ENCODE measurements at places on chromosomes 3 and 15.

DNA sequence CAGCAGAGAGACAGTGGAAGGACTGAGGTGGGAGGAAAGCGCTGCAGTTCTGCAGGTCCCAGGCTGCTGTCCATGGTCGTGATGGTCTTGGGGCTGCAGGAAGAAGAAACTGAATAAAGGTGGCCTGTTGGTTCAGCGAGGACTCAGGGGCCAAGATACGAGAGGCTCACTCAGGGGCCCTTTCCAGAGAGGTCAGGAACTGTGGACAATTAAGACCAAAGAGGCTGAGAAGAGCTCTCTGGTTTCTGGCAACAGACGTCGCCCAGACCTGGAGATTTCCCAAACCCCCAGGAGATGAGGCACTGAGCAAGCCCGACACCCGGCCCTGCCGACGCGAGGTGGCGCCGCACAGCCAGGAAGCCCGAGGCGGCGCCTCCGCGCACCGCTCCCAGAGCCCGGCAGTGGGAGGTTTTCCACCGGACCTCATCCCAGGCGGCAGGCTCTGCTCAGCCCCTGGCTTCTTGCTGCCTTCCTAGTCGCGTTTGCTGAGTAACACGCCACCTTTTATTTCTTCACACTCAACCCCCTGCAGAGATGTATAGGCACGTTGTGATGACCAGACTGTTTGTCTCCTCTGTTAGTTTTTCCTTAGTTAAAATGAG, 56.4 kb upstream of the ARRDC4 start:
- DNase-seq = peak; percentile 74

DNA sequence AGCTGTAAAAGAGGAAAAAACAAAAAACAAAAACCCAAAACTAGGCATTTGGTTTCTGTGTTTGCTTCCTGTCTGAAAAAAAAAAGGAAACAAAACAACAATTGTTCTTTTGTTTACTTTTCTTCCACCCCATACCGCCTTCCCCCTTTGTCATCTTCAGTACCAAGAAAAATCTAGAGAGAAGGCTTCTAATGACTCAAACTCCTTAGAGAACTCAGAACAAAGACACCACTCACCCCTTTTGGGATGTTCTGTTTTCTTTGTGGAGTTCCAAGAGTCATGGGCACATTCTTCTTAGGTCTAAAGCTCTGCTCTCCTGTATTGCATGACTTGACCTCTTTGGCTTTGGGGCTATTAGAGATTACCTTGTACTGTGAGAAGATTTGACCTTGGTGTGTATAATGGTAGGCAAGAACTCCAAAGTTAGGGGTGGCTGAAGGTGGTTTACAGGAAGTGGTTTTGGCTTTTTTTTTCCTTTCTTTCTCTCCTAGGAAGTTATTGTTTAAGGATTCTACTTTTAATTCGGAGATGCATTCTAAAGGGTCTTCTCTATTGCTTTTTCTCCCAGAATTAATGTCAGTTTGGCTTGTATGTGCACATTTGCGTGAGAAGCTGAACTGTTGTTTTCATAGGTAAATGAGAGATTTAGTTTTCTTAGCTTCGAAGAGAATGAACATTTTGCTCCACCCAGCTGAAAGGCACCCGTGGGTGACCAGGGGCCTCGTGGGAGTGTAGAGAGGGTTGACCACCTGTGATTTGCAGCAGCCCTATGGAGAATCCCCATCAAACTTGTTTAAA, 39.5 kb upstream of the ZBTB20 start:
- DNase-seq = no peak

- DNase-seq = peak; percentile 13
Measured at GRCh38 chr15:36608180-36608579, 28.8 kb downstream of the CDIN1 start.

DNA sequence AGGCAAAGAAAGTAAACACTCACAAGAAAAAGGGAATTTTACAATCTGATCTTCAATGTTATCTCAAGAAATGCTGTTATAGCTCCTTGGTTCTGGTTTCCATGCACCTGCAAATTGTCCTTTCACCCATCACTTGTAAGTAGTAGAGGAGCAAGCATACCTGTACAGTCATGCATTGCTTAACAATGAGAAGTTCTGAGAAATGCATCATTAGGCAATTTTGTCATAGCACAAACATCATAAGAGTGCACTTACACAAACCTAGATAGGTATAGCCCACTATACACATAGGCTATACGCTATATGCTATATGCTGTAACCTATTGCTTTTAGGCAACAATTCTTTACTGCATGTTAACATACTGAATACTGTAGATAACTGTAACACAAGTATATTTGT, 672.3 kb downstream of the FHIT start:
- no peak for DNase-seq

GRCh38 chr15:48393645-48394506, 62.6 kb downstream of the DUT start:
- DNase-seq = peak; percentile 66

- peak; percentile 23 for DNase-seq
Measured at GRCh38 chr3:159936541-159936940, 52.1 kb upstream of the IL12A start.

DNA sequence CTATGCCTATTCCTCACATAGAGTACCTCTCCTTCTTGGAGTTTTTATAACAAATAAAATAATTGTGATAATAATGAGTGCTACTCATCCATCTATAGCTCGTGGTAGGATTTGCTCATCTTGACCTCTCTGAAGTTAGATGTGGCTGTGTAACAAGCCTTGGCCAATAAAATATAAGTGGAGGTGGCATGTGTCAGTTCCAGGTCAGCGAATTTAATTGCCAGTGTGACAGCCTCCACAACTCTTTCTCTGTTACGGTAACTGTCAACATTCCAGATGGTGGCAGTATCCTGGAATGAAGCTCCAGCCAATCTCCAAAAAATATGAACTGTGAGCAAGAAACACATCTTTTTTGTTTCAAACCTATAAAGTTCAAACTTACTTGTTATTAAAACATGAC, 13.8 kb downstream of the CLRN1 start:
- no peak for DNase-seq

DNA sequence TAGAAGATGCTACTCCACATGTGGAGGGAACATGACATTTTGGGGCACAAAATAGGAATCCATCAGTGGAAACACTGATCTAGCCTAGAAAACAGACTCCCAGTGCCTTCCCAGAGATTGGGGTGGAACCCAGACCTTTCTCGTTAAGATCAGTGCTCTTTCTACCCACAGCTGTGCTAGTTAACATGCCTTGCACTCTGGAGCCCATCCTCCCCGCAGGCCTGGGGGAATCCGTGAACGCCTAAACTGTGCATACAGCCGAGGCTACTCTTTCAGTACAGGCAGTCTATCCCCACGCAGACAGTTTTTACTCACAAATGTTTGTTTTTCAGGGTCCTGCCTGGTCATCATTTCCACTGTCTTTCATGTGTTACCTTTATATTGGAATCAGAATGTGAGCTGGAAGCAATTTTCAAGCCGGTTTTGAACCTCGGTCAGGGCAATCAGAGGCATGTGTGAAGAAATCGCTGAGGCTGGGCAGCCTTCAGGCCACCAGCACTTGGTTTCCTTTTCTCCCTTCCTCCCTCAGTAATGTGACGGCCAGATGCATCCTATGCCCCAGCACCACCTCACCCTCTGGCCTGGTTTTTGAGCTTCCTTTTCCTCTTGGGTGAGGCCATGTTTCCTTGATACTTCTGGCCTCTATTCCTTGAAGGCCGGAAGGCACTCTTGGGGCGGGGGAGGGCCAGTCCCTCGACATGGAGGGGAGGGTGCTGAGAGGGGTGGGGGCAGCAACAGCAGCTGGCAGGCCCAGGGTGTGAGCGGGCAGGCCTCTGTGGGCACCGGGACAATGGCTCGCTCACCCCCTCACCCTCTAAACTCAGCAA, 123.6 kb upstream of the GALNT15 start:
- DNase-seq = peak; percentile 47

- peak; percentile 90 for DNase-seq
Measured at GRCh38 chr3:172201870-172202236, 162.5 kb downstream of the FNDC3B start.

GRCh38 chr3:165256554-165257065, 60.4 kb upstream of the SLITRK3 start:
- DNase-seq = no peak

DNA sequence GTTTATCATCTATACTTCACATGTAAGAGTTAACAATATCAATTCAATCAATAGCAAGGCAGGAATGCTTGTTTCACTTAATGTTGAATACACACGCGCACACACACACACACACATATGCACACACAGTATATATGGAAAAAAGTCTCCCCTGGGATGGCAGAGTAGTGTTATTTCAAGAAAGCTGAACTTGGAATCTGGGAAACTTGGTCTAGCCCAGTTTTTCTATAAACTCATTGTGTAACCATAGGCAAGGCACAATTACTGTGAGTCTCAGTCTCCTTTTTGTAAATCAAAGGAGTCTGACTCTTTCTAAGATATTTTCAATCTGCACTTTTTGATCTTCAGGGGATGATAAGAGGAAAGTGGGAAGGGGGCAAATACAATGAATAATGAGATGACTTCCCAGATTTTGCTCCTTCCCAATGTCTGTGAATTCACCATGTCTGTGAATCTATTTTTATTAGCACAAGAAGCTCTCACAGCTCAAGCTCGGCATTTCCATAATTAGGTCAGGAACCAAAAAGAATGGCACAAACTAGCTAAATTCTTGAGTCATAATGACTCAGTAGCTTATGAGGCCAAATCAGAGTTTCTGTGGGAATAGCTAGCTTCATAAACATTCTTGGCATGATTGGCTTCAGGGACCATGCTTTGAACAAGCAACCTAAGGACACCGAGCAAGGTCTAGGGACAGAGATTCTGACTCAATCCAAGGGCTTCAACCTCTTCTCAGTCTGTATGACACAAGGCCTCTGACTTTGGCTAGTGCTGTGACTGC, 227.4 kb upstream of the DCBLD2 start:
- DNase-seq = peak; percentile 98

DNA sequence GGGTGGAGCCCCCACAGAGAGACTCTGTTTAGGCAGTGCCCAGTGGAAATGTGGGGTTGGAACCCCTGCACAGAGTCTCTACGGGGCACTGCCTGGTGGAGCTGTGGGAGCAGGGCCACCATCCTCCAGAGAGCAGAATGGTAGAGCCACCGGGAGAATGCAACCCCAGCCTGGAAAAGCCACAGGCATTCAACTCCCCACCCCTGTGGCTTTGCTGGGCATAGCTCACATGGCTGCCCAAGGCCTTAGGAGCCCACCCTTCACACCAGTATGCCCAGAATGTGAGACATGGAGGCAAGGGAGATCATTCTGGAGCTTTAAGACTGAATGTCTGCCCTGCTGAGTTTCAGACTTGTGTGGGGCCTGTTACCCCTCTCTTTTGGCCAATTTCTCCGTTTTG, 19.0 kb upstream of the CHCHD6 start:
- DNase-seq = no peak

DNA sequence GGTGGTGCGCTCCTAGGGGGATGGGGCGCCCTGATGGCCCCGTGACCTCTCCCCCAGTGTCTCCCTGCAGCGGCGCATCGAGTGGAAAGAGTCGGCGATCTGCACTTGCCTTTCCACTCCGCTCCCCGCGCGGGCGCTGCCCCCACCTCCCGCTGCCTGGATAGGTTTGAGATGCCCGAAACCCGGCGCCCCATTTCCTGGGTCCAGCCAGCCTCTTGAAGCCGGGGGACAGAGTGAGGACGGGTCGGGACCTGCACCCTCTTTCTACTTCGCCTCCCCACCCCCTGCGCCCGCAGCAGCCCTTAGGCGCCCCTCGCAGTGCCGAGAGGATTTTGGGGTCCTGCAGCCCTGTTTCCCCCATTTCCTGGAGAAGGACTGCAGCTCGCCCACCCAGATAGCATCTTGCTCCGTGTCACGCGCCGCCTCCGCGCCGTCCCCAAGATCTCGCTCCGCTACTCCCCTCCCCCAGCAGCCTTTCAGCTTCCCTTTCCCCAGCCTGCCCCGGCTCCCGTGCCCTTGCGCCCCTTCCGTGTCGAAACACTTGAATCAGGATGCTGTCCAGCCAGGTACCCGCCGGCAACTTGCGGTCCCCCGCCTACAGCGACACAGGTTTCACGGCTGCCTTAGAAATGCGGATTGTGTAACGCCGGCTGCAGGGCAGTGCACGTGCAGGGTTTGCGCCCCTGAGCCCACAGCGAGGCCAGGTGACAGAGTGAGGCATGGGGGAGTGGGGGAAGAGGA, 519 bp downstream of the ABHD6 start:
- DNase-seq = peak; percentile 19

DNA sequence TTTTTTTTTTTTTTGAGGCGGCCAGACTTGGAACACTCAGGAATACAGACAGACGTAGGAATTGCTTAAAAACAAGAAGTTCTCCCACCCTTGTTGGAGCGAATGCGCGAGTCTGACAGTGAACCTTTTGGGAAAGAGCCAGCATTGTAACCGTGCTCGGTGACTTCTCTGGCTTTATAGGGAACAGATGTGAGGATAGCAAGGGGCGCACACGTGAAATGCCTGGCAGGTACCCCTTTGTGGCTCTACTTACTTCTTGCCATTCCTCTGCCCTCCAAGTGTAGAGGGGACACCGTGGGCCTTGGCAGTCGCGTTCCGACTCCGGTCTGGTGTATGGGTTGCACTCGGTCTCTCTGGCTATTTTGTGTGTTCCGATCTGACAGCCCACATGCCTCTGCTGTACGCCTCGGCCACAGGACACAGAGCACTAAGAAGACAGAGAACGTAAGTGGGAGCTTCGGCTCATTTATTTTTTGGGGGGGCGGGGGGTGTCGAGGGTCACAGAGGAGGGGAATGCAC, 126.4 kb downstream of the ADAMTS9 start:
- DNase-seq = no peak

GRCh38 chr3:194083637-194084224, 52.2 kb upstream of the HES1 start:
- DNase-seq = peak; percentile 45

GRCh38 chr3:94716326-94717018, 653.6 kb downstream of the NSUN3 start:
- no peak for DNase-seq

DNA sequence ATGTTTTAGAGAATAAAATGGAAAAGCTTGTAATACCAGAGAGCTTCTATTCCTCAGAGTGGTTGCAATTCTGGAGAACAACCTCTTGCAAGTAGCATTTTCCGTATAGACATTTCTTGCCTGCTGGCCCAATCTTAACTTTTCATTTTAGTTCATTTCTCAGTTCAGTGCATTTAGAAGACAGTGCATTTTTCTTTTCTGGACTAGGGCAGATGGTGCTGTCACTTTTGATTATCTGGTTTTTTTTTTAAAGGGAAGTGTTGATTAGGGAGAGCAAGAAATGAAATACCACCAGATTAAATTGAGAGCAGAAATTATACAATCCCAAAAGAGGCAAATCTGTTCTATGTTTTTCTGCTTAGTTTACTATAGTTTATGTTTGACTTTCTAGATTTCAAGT, 172.7 kb downstream of the GHSR start:
- no peak for DNase-seq

GRCh38 chr3:120673116-120673515, 8.9 kb downstream of the HGD start:
- no peak for DNase-seq

- DNase-seq = no peak
Measured at GRCh38 chr15:78140292-78140691, 8.9 kb upstream of the IDH3A start.

GRCh38 chr3:40851836-40852235, 327.1 kb downstream of the ZNF621 start:
- no peak for DNase-seq

Measured in fibroblast of skin of right quadriceps (primary cell).